Mammary epithelial cell (primary cell): ENCODE measurements at places on chromosomes 5 and 9.
A peak's percentile ranks its signal among the peaks of the same experiment; 100 is the strongest.

GRCh38 chr9:105714020-105714331 lies 19.6 kb downstream of the TMEM38B start:
- no peak for DNase-seq

GRCh38 chr5:9617221-9617620 lies 12.9 kb downstream of the TAS2R1 start:
- DNase-seq: no peak

GRCh38 chr5:147336876-147337275 lies 102.0 kb downstream of the STK32A start:
- no peak for DNase-seq

DNA sequence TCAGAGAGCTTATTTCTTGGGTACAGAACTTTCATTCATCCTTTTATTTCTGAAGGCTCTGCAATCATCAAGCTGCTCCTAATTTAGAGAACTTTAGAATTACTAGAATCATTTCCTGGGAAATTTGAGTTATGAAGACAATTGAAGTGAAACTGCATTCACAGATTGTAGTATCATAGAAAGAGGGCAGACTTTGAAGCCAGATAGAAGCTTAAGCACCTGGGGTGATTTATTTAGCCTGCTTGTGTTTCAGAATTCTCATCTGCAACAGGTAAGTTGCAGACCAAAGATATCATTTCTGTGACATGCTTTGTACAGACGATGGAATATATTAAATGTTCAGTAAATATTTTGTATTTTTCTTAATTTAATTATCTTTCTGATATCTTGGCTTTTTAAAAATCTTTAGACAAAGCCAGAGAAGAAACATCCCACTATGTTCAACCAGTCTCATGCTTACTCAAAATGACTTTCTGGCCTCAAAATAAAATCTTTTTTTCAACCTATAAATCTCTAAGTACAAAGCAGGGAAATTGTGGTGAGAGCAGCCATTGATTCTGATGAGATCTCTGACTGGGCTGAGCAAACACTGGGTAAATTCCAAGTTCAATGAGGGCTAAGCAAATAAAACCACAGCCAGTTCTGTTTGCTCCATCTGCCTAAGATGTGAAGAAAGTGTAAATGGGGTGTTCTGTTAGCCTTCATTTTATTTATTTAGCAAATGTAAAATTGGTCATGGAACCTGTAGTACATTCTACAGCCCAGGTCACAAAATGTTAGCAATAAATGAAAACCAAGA lies 264.7 kb upstream of the CCNG1 start:
- DNase-seq: no peak

GRCh38 chr5:90560771-90561170 lies 2.2 kb downstream of the ADGRV1 start:
- no peak for DNase-seq

DNA sequence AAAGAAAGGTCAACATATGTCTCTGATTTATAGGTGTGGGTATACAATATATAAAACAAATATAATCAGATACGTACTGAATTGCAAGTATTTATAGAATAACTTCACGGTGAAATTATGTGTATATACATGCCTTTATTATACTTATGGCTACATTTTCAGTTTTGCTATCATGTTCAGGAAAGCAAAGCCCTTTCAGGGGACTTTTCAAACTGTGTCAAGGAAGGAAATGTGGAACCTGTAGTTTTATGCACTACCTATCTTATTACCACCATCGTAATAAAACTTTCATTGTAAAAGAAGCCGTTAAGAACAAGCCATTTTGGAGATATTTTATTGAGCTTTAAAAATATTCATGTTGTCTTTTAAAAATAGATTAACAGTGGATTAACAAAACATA lies 257.2 kb downstream of the PJA2 start:
- DNase-seq: no peak

GRCh38 chr5:146697211-146697610 lies 181.2 kb upstream of the GPR151 start:
- DNase-seq: no peak

DNA sequence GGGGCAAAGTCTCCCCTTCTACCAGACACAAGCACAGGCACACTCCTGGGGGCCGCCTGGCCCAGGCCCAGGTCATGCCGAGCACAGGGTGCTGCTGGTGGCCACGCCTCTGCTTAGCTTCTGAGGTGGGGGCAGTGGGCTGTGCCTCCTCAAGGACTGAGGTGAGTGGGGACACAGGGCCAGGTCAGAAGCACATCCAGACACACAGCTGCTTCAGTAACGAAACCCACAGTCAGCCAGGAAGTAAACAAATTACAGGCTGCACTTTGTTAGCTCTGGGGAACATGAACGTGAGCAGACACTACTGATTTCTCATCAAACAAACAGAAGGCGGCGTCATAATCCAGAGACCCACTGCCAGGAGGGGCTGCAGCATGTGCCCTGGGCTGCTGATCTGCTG lies 192.4 kb downstream of the HSPA4 start:
- DNase-seq: no peak

GRCh38 chr5:40787986-40788385 lies 10.2 kb downstream of the PRKAA1 start:
- no peak for DNase-seq

GRCh38 chr9:116589392-116590354 lies 97.4 kb upstream of the TRIM32 start:
- DNase-seq: peak; percentile 72

GRCh38 chr5:82793808-82794419 lies 283.3 kb downstream of the TMEM167A start:
- no peak for DNase-seq

DNA sequence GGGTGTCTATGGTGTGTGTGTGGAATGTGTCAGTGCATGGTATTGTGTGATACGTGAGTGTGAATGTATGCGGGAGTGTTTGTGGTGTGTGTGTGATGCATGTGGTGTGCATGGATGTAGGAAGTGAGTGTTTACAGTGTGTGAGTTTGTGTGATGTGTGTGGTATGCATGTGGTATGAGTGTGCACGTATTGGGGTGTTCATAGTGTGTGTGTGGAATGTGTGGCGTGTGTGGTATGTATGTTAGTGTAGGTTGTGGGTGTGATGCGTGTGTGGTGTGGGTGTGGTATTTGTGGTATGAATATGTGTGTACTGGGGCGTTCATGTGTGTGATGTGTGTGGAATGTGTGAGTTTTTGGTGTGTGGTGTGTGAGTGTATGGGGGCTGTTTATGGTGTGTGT lies 40.1 kb upstream of the BICD2 start:
- DNase-seq: no peak

- no peak for DNase-seq
These were observed 5.9 kb downstream of the GLDC start for GRCh38 chr9:6639622-6640021.

- DNase-seq: peak; percentile 25
These were observed 226.8 kb downstream of the CETN3 start for GRCh38 chr5:90182726-90183125.

GRCh38 chr5:180341595-180341994 lies 11.5 kb downstream of the GFPT2 start:
- DNase-seq: no peak

DNA sequence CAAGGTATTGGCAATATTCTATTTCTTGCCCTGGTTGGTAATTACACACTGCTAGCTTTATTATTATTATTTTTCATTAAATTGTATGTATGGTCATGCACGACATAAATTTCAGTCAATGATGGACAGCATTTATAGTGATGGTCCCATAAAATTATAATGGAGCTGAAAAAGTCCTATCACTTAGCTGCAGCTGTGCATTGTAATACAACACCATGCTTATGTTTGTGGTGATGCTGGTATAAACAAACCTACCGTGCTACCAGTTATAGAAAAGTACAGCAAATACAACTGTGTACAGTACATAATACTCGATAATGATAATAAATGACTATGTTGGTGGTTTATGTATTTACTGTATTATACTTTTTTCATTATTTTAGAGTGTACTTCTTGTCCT lies 65.5 kb downstream of the NR3C1 start:
- no peak for DNase-seq

- no peak for DNase-seq
These were observed 3.5 kb upstream of the F2RL2 start for GRCh38 chr5:76626738-76627137.

GRCh38 chr5:10474521-10475075 lies 32.9 kb downstream of the ROPN1L start:
- DNase-seq: no peak

- peak; percentile 72 for DNase-seq
These were observed 566.4 kb downstream of the DNAH5 start for GRCh38 chr5:13378091-13378490.

DNA sequence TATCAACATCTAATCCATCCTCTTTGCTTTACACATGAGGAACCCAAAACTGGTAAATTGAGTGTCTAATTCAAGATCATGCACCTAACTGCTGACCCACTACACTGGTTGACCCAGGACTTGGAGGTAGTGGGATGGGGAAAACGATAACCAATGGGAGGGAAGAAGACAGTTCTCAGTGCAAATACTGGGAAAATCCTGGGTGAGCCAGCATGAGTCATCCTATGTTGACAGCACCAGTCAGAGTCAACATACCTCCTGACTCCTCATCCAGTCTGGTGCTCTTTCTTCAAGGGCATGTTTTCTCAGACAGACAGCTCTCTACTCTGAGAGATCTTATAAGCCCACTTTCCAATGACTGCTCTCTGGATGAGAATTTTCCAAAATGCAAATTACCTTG lies 232.8 kb upstream of the PTGER4 start:
- DNase-seq: peak; percentile 96

DNA sequence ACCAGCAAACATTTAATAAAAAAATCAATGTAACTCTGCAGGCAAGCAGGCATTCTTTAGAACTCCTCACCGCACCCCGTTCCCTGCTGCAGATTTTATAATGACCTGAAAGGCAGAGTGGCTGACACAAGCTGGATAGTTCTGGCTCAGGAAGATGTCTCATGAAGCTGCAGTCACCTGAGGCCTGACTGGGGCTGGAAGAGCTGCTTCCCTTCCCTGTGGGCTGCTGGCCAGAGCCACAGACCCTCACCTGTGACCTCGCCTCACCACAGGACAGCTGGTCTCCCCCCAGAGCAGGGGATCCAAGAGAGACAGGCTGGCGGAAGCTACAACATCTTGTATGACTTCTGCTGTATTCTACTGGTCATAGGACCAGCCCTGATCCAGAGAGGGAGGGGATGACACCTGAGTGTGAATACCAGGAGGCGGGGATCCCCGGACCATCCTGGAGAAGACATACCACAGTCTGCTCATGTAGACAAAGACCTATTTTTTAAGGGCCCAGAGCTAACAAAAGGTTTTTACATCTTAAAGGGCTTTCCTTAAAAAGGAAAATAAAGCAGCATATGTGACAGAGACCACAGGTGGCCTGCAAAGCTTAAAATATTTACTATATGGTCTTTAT lies 43.9 kb downstream of the RAPGEF1 start:
- DNase-seq: no peak

DNA sequence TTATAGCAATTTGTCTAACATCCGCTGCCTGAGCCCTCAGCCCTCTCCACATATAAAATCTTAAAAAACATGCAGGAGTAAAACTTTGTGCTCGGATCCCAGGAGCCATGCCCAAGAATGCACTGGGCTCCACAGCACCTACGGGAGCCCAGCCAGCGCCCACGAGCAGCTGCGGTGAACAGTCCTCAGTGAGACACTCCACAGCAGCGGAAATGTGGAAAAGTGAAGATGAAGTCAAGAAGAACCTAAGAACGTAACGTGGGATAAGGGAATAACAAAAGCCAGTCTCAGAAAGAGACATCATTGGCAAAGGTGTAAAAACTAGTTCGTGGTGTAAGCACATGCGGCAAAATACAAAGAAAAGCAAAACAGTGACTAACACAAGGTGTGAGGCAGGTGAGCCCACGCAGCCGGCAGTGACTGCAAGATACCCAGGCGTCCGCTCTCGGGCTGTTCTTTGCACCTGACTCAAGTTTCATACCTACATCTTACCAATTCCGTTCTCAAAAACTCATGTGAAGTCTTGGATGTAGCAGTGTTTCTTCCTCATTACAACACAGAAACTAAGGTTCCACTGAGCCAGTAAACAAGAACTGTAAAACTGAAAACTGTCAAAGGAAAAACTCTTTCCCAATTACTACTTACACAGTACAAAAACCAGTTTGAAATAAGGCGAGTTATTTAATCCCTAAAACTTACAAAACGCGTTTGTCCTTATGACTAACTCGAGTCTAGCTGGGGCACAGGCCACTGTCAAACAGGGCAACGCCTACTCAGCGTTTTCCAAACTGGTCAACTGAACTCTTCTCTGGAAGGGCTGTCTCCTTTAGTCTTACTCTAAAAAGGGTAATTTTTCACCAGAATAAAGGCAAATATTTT lies 1.7 kb downstream of the CAMSAP1 start:
- DNase-seq: peak; percentile 86

- DNase-seq: no peak
These were observed 280.8 kb upstream of the RASA1 start for GRCh38 chr5:86986837-86987236.

GRCh38 chr9:109028457-109028856 lies 15.2 kb upstream of the CTNNAL1 start:
- no peak for DNase-seq

GRCh38 chr5:55510523-55510880 lies 24.3 kb downstream of the PLPP1 start:
- no peak for DNase-seq

DNA sequence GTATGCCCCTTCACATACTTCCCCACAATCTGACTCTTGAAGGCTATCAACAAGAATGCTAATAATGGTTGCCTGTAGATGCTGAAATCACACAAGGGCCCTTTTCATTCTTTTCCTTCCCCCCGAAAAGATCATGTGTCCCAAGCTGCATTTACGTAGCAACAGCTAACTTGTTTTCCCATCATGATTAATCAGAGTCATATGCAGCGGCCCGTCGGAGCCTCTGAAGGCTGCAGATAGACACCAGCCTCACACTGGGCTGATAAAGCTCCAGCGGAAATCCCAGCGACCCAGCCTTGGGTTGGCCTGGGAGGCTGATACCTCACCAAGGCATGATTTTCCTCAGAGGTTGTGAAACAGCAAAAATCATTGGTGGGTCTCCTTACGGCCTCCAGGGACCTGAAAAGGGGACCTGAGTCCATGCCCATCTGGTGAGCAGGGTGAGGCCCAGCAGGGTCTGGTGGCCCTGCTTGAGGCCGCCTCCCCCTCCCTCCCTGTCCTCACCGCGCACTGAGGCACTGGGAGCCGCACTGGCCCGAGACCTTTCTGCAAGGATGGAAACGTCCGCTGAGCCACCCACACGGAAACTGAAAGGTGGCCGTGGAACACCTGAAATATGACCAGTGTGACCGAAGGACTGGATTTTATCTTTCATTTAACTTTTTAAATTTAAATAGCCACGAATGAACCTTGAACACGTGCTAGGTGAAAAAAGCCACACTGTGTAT lies 114.2 kb upstream of the PHYKPL start:
- DNase-seq: no peak

- DNase-seq: no peak
These were observed 100.6 kb downstream of the ANGPTL2 start for GRCh38 chr9:127021664-127022363.

DNA sequence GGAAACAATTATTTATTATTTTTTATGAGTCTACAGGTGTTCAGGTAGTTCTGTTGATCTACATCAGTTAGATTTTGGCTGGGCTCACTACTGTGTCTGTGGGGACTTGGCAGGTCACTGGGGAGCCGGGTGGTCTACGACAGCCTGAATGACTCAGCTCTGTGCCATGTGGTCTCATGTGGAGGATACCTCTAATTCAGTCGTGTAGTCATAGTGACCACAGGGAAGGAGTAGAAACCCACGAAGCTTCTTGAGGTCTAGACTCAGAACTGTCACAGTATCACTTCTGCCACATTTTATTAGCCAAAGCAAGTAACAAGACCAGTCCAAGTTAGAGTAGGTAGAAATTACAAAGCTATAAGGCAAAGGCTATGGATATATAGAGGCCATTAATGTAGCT lies 64.7 kb upstream of the GRAMD2B start:
- peak; percentile 59 for DNase-seq
